Effector CD4-positive, alpha-beta T cell (primary cell): ENCODE measurements at places on chromosomes 11 and 22.

GRCh38 chr11:124075841-124076651, 34.9 kb upstream of the OR10G7 start:
- no peak for DNase-seq

GRCh38 chr11:33045551-33046255, 6.3 kb downstream of the TCP11L1 start:
- DNase-seq, result no peak

DNA sequence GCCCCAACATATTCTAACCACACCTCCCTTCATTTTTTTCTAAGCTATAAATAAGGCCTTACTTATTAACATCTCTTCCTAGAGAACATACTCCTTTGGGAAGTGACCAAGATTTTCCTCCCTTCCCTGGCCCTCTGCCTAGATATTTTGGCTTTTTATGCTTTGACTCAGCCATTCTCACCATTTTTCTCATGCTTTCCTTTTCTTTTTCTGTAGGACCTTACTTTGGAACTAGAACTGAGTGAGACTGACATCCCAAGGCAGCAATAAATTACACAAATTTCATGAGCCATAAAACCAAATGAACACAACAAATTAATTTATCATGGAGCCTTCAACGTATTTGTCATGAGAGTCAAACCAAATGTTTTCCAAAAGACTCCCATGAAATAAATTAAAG, 142.7 kb upstream of the CTSC start:
- no peak for DNase-seq

DNA sequence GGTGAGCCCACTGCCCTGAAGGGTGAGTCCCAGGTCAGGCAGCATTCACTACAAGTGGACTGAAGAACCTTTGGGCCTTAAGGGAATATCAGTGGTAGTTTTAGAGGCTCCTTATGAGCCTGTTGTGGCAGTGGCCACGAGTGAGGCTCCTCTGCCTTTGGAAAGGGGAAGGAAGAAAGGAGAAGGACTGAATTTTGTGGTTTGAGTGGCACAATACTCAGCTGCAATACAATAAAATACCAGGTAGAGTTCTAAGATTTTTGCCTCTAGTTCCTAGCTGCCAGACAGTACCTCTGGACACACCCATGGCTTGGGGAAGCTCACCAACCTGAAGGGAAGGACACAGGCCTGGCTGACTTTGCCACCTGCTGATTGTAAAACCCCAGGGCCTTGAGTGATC, 260.9 kb downstream of the DYNC2H1 start:
- DNase-seq, result no peak

DNA sequence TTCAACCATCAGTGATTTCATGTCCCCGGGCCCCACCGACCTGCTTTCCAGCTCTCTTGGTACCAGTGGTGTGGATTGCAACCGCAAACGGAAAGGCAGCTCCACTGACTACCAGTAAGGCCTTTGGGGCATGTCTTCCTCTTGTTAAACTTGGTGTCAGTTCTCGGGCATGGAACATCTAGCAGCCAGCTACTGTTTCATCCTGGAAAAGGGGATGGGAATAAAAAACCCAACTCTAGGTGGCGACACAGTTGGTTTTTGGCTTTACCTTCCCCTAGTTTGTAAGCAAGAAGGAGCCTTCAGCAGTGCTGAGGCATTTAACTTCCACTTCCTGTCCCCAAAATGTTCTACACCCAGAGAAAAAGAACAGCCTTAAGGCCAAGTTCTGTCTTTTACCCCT, 76.7 kb downstream of the BMAL1 start:
- DNase-seq, result no peak
